ENCODE measurements at places on chromosomes 13 and 19. TPM values are rescaled to one million over a fixed set of nuclear protein-coding genes. Genes with fewer than 3 reads are reported as not detected.

GRCh38 chr13:27868641-27869435 is 51.0 kb upstream of the PDX1 start:
- DNase-seq, result no peak

DNA sequence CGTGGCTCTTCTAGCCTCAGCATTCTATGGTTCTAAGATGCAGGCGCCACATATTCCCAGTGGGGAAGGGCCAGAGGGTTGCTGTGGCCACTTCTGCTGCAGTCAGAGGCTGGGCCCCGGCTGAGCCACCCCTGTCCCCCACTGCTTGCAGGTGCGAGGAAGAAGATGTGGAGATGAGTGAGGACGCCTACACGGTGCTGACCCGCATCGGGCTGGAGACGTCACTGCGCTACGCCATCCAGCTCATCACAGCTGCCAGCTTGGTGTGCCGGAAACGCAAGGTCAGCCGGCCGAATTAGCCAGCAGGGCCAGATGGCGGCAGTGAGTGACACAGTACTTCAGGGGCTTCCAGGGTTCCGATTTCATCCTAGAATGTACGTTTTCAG is 2.0 kb downstream of the LHB start:
- DNase-seq, result no peak

DNA sequence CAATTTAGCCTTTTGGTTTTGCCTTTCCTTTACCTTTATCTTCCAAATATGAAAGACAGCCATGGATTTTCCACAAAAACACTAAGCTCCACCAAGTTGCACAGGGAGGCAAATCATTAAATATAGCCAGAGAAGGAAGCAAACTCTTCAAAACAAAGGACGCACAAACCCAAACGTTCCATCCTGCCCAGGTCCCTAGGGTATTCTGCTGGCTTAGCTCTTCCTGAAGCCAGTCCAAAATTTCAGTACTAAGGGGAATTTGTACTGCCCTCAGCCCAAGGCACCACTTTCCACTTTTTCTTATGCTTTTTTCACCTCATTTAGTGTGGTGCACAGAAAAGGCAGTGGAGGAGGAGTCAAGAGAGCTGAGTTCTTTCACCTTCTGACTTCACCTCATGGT is 169.9 kb downstream of the FLT1 start:
- DNase-seq, result no peak

- DNase-seq, result no peak
Measured at GRCh38 chr13:90154311-90154960, 1193.1 kb upstream of the MIR17HG start.

- DNase-seq, result no peak
Measured at GRCh38 chr13:59354665-59355369, 808.9 kb downstream of the DIAPH3 start.

DNA sequence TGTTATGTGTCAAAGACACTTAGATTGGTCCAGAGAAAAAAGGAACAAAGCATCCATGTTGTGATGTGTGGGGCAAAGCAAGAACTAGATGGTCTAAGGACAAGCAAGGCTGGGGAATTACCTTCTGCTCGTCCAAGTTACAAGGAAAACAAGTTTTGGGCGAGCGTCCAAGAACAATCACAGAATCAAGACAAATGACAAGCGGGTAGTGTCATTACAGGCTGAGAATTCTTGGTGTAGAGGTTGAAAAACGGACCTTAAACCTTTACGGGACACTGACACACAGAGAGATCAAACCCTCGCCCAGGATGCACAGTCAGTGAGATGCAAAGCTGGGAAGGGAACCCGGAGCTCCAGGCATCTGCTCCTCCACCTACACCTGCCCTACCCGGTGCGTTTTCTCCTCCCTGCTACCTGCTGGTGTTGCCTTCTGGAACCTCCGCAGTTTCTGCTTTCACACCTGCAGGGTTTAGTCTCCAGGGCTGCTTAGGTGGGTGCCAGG is 515 bp upstream of the ZNF324B start:
- DNase-seq, result no peak

- no peak for DNase-seq
Measured at GRCh38 chr13:113169277-113170272, 11.1 kb downstream of the PROZ start.

- no peak for DNase-seq
Measured at GRCh38 chr19:4149518-4150288, 3.7 kb upstream of the CREB3L3 start.

- DNase-seq, result no peak
Measured at GRCh38 chr13:43908156-43909126, 28.7 kb downstream of the LACC1 start.

DNA sequence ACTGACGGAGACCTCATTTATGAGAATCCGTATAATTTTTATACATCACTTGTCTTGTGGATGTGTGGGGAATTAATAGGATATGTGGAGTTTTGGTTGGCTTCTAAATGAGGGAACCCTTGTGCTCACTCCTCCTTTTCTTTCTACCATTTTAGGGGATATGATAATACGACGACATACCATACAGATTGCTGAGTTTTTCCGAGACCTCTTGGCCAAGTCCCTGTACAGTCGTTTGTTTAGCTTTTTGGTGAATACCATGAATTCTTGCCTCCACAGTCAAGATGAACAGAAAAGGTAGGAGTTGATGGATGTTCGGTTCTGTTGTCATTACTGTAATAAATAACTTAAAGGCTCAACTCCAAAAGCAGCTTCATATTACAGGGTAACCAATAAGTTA is 335.2 kb downstream of the MYO16 start:
- no peak for DNase-seq

DNA sequence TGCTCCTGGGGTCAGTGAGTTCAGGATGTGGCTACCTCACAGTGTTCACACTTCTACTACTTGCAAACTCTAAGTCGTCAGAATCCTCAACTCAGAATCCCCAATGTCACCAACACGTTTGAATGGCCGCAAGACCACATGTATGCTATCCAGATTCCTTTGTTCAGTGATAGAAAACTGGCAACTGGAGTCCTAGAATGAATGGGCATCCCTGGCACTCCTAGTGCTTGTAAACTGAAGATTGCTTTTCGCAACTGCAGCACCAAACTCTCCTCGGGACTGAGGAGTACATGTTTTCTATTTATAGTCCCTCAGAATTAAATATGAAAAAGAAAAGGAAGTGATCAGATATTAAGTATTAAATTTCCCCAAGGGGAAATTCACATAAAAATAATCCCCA is 4.9 kb downstream of the SMAD9 start:
- DNase-seq, result no peak

DNA sequence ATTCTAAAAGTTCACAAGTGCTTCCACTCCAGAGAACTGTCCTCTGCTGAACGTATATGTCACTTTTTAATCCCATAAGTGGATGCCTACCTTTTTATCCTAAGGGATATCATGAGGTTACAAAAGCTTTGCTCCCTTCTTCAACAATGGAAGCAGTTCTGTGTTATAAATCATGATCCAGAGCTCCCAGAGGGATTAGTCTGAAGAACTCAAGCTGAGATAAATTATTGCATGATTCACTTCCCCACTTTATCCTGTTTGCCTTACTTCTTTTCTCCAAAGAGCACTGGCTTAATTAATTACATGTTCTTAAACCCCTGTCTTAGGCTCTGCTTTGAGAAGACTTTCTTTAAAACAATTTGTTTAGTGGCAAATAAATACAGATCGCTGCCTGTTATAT is 246.7 kb downstream of the PCDH17 start:
- no peak for DNase-seq

- no peak for DNase-seq
Measured at GRCh38 chr19:6576869-6577475, 14.0 kb downstream of the CD70 start.

- DNase-seq, result no peak
Measured at GRCh38 chr13:97148894-97149293, 73.2 kb upstream of the MBNL2 start.

GRCh38 chr13:43316946-43317353 is 293.6 kb downstream of the DNAJC15 start:
- DNase-seq, result no peak

FARSA gene
- 108 TPM for total RNA-seq

DNA sequence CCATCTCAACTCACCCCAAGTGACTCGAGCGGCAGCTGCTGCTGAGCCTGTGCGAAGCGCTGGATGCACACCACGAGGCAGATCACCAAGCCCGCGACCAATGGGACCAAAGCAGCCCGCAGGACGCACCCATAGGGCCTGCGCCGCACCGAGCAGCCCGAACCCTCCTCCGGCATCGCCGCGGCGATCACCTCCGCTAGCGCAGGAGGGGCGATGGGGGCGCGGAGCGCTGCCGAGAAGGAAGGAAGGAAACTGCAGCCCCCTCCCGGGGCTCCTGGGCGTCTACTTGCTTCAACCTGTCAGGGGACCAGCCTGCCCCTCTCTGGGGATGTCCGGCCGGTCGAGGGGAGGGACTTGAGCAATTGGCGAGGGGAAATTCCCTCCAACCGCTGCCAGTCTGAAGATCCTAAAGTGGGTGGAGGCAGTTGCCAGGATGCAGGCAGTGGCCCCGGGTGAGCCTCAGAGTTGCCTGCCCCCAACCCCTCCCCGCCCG is at the start of gene CD70:
Gene CD70 (minus strand): TSS at position 324 of the 493 bp plus-strand sequence. CDS start 148 bp downstream, at position 176.
- DNase-seq, result peak; percentile 89

All from H9 (cell line).